ENCODE measurements at places on chromosomes 2 and 18.
A peak's percentile ranks its signal among the peaks of the same experiment; 100 is the strongest.

DNA sequence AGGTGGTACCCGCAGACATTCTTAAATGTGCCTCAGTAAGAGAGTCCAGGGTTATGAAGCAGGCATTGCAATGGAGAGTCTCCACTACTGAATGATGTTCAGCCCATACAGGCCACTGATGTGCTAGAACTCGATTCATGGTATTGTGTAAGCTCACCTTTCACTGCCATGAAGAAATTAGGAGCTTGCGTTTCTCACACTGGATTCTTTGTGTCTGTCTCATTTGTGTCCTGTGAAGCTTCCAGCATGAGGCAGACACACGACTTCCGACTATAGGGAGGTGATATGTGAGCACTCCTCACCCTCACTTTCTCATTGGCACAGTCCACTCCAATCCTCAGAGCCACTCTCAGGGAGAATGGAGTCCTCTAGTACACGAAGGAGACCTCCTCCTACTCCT is 677.4 kb upstream of the RAB6C start:
- DNase-seq = no peak

GRCh38 chr2:25517701-25518100 is 155.7 kb downstream of the DTNB start:
- DNase-seq = no peak

- DNase-seq = no peak
These were observed 121.8 kb downstream of the ACTR3 start for GRCh38 chr2:114011713-114012112.

DNA sequence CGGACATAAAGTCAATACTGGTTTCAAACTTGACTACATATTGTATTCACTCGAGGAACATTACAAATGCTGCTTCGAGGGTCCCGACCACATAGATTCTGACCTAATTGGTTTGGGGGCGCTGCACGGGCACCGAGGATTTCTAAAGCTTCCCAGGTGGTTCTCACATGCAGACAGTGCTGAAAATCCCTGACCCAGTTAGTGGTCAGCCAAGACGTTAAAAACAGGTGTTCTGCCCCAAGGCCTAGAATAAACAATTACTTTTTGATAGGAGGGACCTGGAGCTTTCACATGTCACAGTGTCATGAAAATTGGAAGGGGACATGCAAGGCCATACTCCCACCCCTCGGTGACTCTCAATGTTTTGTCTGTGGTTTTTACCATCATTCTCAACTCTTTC is 368.9 kb downstream of the RNF144A start:
- no peak for DNase-seq

DNA sequence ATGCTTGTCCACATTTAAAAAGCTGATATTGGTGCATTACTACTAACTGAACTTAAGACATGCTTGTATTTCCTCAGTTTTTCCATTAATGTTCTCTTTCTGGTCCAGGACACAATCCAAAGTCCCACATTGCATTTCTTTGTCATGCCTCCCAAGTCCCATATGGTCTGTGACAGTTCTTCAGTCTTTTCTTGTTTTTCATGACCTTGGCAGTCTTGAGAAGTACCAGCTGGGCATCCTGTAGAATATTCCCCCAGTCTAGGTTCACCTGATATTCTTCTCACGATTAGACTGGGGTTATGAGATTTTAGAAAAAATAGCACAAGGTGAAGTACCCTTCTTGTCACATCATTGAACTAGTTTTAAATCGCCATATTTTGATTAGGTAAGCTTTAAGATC is 10.3 kb upstream of the ZBTB14 start:
- DNase-seq = no peak

GRCh38 chr2:234363011-234363487 is 133.8 kb downstream of the ARL4C start:
- DNase-seq = no peak

DNA sequence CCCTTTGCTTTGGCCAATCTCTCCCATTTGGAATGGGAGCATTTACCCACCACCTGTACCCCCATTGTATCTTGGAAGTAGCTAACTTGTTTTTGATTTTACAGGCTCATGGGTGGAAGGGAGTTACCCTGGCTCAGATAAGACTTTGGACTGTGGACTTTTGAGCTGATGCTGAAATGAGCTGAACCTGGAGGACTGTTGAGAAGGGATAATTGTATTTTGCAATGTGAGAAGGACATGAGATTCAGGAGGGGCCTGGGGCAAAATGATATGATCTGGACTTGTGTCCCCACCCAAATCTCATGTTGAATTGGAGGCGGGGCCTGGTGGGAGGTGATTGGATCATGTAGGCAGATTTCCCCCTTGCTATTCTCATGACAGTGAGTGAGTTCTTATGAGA is 58.6 kb upstream of the ZFP36L2 start:
- no peak for DNase-seq

DNA sequence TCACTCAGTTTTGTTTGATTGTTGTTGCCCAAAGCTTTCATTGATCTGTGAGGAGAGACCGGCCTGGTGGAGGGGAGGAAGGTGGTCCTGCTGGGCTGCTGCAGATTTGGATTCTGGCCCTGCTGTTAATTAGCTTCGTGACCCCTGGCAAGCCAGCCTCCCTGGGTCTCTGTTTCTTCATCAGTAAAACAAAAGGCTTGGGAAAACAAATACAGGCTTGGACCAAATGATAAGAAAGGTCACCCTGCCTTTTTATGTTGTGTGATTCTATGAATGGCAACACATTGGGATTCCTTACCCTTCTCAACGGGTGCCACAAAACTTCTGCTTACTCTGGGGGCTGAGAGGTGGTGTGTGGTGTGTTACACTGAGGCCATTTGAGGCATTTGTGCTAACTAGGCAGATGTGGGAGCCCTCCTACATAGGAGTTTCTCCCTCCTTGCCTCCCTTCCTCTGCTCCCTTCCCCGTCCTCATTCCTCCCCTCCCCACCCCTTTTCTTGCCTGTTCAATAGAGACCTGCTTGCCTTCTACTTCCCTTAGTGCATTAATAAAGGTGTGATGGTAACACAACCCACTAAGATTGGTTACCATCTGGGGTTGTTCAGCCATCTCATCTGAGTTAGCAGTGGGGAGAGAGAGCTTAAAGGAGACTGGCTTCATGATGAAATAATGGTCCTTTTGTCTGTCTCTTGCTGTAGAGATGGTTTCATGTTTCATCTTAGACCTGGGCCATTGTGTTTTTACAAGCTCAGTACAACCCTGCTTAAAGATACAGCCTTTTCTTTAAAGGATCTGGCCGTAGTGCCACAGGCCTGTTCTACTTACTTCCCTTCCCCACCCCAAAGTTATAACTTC is 96.2 kb downstream of the TANC1 start:
- no peak for DNase-seq

DNA sequence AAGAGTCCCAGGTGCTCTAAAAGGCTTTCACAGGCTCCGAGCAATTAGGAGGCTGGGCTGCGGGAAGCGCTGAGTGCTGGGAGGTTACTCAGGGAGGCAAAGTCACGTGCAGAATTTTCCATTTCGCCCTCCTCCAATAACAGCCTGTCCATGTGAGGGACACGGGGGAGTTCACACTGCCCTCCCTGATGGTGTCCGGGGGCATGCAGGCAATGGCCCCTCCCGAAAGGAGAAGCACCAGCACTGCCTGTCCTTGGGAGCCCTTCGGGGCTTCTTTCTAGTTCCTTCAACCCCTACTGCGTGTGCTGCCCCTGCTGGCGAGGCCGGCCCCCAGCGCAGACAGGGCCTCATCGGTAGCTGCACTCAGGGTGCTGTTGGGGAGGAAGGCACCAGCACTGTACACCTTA is 63.1 kb upstream of the HPCAL1 start:
- no peak for DNase-seq

GRCh38 chr2:119996148-119996547 is 16.7 kb upstream of the EPB41L5 start:
- no peak for DNase-seq

DNA sequence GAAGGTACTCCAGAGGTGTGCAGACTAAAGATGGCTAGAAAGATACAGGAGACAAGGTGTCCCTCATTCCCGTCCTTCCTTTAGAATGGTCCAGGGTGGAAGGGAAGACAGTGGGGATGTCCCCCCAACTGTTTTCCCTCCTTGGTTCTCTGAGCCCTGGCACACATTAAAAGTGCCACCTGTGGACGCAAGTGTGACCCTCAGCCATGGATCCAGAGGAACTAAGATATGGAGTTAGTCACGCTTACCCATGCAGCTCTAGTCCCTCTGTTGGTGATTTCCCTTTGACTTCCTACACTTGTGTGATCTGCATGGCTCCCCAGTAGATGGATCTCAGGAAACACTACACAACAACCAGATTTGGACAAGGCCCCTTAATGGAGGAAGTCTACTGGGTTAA is 113.1 kb upstream of the SRD5A2 start:
- DNase-seq = no peak

GRCh38 chr18:29377346-29377745 is 1200.4 kb upstream of the CDH2 start:
- no peak for DNase-seq

DNA sequence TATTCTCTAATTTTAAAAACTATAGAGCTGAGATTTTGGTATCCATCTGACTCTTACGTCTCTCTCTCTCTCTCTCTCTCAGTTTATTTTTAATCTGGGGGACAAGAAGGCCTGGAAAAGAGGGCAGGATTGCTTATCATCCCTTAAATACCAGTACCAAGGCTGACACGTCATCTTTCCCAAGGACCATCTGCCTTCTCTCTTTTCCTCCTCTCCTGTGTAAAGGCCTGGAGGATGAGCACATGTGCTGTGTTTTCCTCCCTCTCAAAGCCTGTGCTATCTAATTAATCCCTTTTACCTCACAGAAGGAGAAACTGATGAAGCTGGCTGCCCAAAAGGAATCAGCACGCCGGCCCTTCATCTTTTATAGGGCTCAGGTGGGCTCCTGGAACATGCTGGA is 7.3 kb downstream of the IL37 start:
- no peak for DNase-seq

GRCh38 chr18:47758000-47758399 is 172.5 kb downstream of the SMAD2 start:
- no peak for DNase-seq

GRCh38 chr2:68379184-68379708 is 14.2 kb downstream of the PLEK start:
- DNase-seq = peak; percentile 66

DNA sequence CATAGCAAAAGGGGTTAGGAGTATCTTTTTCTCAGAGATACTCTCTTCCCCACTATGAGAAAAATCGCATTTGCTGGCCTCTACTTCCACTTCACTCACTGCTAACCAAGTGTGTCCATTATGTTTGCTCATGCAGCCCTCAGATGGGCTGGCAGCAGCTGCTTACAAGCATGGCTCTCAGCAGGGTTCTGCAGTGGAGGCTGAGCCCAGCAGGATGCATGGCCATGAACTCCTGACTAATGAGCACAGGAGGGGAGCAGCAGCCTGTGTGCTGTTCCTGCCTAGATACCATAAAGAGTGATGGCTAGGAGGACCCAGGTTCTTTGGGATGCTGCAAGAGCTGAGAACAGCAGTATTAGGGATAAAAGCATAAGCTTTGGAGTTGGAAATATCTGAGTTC is 316.9 kb upstream of the THSD7B start:
- no peak for DNase-seq

GRCh38 chr2:156380117-156380645 is 47.7 kb upstream of the NR4A2 start:
- DNase-seq = no peak

DNA sequence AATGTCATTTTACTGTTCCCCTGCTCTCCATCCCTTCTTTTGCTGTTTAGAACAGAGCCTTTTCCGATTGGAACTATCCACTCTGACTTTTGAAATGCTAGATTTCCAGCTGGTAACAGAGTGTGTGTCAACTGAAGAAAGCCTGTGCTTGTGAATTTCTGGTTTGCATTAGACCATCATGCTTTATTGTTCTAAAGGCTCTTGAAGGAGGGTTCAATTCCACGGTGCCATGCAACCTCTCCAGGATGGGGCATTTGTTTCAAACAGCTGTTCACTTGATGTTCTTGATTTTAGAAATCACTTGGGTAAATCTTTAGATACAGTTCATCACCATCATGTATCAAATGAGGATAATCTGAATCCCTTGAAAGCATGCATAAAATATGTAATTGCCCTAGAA is 156.7 kb downstream of the QPCT start:
- DNase-seq = no peak

DNA sequence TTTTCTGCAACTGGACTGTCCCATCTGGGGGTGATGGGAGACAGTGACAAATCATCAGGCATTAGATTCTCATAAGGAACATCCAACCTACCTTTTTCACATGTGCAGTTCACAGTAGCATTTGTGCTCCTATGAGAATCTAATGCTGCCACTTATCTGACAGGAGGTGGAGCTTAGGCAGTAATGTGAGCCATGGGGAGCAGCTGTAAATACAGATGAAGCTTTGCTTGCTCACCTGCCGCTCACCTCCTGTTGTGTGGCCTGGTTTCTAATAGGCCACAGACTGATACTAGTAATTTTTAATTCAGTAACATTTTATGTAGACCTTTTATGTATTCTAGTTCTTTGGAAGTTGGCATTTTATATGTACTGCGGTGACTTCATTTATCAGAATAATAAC is 180.1 kb upstream of the SPOPL start:
- DNase-seq = no peak

DNA sequence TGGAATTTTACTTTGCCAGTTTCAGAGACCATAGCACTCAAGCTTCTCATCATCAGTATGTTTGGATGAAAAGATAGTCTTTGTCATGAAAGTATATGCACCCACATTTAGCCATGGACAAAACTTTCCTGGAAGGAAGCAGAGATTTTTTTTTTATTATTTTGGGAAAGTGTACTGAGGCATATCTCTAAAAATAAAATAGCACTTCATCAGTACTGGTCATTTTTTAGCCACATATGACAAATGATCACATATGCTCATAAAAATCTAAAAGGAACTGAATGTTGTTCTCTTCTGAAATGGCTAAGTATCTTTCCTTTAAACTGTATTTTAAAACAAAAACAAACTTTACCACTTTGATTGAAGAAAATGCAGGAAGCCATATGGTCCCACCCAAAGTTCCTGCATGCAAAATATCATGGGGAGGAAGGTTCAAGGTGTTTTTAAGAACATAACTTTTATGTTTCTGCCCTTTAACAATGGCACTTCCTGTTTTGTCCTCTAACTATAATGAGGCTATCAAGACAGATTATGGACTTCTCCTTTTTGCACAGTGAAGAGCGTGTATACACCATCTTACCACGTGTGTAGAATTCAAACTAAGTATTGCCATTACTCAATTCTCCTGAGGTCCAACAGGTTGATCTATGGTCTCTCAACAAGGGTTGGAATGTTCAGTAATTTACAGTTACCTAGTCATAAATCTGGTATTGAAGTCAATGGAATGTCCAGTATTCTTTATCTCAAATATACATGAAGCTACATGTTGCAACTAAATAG is 77.1 kb upstream of the SLC39A10 start:
- DNase-seq = peak; percentile 17

DNA sequence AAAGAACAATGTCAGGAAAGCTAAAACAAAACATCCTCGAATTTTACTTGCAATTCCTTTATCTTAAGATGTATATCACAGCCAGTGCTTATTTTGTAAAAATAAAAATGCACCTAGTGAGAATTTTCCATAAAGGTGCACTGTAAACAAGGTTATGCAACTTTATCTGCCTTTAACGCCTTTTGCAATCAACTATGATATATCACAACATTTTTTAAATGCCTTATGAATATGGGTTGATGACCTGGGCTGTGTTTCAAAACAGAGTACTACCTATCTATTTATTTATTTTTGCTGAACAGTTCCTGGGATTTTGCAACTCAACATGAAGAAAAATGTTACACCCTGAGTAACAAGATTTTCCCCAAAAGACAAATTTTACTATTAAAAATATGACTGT is 869.8 kb downstream of the CPS1 start:
- DNase-seq = no peak

Measured in CD4-positive, alpha-beta T cell treated with Interleukin-21 for 1 hour (primary cell).